ENCODE measurements at places on chromosomes 6 and 20.
A peak's percentile ranks its signal among the peaks of the same experiment; 100 is the strongest.

GRCh38 chr20:63149531-63150192 lies 66.3 kb downstream of the YTHDF1 start:
- DNase-seq = no peak

- no peak for DNase-seq
Measured at GRCh38 chr6:47133230-47134000, 91.3 kb upstream of the ADGRF1 start.

DNA sequence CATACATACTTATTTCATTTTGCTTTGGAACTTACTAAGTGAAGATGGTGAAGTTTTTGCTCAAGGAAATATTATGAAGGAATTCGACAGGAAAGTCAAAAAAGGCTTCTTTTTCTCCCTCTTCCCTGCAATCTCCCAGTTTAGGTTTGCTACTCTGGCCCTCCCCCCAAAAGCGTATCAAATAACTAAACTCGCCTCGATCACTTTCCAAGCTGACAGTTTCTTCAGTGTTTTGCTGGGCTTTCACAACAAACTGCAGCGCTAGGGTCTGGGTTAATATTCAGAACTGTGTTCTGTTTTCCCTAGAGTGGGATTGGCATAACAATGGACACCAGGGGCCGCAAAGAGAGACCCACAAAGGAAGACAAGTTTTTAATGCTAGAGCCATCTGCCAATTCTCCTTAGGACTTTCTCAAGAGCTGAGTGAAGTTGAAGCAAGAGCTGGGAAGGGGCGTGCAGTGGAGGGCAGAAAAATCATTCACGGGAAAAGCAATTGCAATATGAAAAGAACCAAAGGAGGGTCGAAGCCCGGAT lies 57.8 kb downstream of the ATP9A start:
- no peak for DNase-seq

GRCh38 chr6:107604549-107604948 lies 114.6 kb downstream of the SOBP start:
- DNase-seq = no peak

DNA sequence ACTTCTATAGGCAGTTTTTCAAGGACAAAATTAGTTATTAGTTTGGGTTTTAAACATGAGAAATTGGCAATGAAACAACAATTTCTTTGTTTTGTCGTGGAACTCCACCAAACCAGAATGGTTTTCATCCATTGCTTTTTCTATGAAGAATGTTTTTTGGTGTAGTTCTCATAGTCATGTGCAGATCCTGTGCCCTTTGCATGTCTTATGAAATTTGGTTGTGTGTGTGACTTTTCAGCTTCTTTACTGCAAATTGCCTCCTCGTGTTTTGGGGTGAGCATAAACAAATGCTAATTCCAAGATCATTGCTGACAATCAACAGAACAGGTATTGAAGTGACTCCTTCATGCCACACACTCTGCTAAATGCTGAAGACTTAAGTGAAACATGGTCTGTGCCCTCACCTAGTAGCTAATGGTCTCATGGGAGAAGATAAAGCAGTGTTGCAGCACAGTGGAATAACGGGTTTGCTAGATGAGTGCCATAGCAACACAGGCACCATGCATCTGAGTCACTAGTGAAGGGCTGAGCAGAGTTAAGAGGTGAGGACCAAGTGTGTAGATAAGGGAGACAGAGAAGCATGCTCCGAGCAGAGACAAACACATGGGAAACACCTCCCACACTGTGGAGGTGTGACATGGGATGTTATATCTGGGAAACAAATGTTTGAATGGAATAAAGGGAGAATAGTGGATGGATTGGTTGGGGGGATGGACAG lies 120.0 kb downstream of the SLC16A10 start:
- no peak for DNase-seq

DNA sequence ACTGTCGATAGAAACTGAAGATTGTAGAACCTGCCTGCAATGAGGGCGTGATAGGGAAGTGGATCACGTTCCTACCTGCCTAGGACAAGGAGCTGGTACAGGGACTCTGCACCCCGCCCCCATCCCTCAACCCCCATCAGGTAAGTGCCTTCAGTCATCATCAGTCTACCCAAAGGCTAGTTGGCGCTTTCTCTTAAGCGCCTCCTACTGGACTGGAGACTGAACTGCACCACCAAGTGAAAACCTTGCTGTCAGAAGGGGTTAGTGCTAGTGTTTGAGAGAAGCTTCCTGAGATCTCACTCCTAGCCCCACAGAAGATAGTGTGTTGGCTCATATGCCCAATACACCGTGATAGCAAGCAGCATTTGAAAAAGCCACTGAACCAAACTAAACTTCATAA lies 706.5 kb upstream of the MAN1A1 start:
- DNase-seq = no peak

DNA sequence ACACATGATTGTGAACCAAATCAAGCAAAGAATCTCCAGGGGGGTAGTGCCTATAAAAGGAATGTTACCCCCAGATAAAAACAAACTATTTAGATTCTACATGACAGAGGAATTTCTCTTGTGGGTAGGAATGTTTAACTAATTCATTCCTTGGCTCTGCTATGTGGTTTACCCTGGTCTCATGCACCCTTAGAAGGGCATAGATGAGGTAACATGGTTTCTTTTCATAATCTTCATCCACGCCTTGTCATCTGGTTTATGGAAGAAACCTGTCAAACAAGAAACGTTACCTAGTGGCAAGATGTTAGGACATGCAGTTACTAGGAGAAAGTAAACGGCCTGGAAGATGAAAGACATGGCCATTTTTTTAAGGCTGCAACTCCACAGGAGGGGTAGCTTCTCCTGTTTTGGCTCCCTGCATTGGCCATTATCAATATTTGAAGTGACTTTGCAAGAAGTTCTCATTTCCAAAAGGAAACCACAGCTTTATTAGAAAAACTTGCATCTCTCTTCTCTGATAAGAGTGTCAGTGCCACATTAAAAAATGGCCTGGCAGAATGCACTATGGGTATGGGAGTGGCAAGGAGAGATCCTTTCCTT lies 45.5 kb downstream of the STX11 start:
- no peak for DNase-seq

GRCh38 chr20:63457737-63458136 lies 14.7 kb downstream of the KCNQ2 start:
- peak; percentile 83 for DNase-seq

DNA sequence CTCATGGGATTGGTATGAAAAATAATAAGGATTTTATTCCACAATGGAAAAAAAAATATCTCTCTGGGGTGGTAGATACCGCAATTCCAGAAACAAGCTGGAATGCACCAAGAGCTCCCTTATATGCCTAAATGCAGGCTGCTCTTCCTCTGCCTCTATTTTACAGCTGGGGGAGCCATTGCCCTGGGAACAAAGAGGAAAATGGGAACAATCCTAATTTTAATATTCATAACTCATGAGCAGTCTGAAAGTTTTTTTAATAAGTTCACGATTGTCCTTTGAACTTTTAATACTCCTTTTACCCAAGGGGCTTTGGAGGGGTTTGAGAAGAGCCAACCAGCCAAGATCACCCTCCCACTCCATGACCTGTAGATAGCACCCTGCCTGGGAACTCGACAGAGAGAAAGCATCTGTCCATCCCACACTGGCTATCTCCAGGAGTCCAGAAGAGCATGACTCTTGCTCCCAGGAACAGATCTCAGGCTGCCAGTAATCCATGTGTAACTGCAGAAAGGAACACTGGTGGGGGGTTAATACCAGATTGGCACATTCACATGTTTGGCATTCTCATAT lies 74.7 kb downstream of the CD83 start:
- no peak for DNase-seq

All from D341Med (cell line).